Sigmoid colon (tissue), 7 donors: ENCODE measurements at places on chromosomes 5 and 9. TPM values are rescaled to one million over a fixed set of nuclear protein-coding genes. Genes with fewer than 3 reads are reported as not detected.

DNA sequence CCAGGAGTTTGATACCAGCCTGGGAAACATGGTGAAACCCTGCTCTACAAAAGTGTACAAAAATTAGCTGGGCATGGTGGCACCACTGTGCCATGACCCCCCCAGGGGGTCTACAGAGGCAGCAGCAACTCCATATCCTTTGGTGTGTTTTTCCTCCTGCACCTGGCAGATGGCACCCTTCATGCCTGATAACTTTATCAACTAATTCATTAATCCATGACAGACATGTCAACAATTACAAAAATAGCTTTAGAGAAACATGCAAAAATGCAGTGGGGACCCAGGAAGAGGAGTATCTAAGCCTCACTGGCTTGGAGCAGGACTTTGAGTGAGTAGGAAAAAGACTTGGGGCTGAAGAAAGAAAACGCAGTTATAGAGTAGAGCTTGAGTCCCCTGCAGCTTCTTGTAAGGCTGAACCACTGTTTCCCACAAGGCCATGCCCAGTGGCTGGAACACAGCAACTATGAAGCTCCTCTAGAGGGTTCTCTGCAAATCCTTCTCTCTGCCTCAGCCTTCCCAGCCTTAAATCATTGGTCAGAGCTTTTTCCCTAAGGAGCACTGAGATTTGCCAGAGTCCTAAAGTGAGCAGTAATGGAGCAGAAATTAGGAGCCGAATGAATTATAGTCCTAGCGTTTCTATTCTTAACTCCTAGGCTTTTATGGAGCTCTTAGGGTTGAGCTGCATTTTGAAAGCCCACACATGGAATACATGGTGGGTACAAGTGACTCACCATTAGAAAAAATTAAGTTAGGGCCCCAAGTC lies 25.5 kb upstream of the B4GALT1 start:
- DNase-seq = no peak

AJM1 gene
- total RNA-seq = 6.1 TPM

GRCh38 chr9:3237121-3237520 lies 288.7 kb downstream of the RFX3 start:
- DNase-seq = no peak

NRARP gene
- not detected for total RNA-seq

- no peak for DNase-seq
Observed at GRCh38 chr5:95712347-95712958, 18.7 kb upstream of the RHOBTB3 start.

PPIC gene
- 59.7 TPM for total RNA-seq

DNA sequence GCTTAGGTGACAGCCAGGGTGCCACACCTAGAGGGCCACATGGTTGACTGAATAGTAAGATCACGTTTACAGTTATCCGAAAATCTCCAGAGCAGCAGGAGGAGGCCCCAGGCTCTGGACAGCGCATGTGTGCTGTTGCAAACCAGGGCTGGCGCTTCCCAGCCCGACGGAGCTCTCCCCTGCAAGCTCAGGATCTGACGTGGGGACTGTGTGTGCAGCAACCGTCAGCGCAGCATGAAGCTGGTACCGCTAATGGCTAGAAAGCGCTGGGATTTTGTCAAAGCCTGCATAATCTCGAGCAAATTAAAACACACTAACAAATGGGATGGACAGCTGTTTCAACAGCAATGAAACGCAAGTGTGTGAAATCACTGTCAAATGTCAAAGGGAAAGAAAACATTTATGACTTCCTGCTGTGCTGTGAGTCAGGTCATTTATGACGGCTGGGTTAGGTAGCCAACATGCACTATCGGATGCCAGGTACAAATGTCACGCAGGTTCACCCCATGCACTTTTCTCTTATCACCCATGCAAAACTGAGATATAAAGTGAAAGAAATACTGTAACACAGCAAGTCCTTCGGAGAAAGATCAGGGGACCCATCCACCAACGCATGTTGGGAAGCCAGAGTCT lies 7.5 kb downstream of the SURF4 start:
- no peak for DNase-seq
